Iris pigment epithelial cell (primary cell): ENCODE measurements at places on chromosomes 5 and 9.

- DNase-seq: no peak
Measured at GRCh38 chr5:81922854-81923279, 49.0 kb upstream of the ATG10 start.

DNA sequence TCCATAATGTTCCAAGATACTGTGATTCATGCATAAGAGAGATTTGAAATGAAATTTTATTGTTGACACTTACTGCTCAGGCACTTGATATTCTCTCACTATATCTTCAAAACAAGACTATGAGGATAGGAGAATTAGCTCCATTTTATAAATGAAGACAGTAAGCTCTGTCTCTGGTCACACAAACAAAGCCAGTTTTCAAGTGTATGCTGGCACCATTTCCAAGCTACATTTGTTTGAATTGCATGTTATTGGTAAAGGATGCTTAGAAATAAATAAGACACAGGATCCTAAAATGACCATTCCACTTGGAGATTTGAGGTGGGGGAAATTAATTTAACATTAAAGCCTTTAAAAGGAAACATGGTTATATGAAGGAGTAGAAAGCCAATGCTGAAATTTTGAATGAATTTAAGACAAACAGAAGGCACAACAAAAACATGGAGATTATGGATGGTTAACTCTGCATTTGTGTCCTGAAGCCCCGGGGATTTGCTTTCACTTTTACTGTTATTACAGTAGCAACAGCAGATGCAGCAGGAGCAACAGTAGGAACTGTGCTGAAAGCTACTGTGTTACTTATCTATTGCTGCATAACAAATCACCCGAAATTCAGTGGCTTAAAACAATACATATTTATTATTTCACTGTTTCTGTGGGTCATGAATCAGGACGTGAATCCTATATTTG, 79.7 kb upstream of the ASTN2 start:
- peak; percentile 9 for DNase-seq

DNA sequence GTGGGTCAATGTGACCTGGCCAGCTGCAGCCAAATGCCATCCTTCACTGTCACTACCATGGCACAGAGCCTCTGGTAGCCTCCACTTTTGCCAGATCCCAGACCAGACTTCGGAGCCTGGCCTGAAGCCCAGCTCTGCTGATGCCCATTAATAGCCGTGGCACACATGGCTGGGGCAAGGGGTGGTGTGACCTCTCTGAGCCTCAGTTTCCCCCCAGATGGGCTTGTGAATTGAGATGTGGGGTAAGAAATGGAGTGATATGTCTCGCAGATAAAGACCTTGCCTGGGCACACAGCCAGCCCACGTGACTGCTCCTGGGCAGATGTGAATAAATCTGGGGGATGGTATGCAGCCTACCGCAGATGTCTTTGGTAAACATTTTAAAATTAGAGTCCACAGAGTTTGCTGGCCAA, 13.9 kb downstream of the SUSD3 start:
- DNase-seq: peak; percentile 62

DNA sequence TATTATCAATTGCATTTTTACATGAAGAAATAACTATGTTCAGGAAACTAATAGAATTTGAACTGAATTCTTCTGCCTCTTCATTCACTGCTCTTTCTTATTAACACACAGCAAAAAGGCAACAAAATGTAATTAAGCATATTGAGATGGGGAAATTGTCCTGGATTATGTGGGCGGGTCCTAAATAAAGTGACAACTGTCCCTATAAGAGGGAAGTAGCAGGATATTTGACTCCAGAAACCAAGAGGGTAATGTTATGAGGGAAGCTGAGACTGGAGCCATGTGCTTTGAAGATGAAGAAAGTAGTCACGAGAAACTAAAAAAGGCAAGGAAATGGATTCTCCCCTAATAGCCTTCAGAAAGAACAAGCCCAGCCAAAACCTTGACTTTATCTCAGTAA, 311.2 kb upstream of the PIK3R1 start:
- DNase-seq: no peak
